A549 treated with CORT108297 at 1 μM for 4 hours (cell line): ENCODE measurements at places on chromosomes 6 and 20. TPM values are rescaled to one million over a fixed set of nuclear protein-coding genes. Genes with fewer than 3 reads are reported as not detected.

Gene WFDC11
- total RNA-seq, result not detected in 5 replicates

Gene SYNDIG1
- 1.4 to 2.3 TPM (median 1.9 TPM) in 5 replicates for total RNA-seq

Gene MRAP2
- 1.2 to 1.8 TPM (median 1.3 TPM) in 5 replicates for total RNA-seq

Gene CDSN
- total RNA-seq, result 0.03 TPM in 1 of 5 replicates, not detected in the others

Gene TINAG
- not detected in 5 replicates for total RNA-seq

Gene C6orf15
- not detected in 5 replicates for total RNA-seq

Gene FERMT1
- 15.4 to 17.4 TPM (median 16.2 TPM) in 5 replicates for total RNA-seq

Gene SOX18
- total RNA-seq, result 1.1 to 2.4 TPM (median 2.0 TPM) in 5 replicates

Gene IMPG1
- total RNA-seq, result not detected in 5 replicates

Gene KIFC1
- total RNA-seq, result 41.3 to 47.9 TPM (median 45.8 TPM) in 5 replicates

Gene DEF6
- 0.03 to 0.07 TPM (median 0.06 TPM) in 3 of 5 replicates, not detected in the others for total RNA-seq

Gene ANKRD60
- total RNA-seq, result not detected in 5 replicates

Gene TAGAP
- not detected in 5 replicates for total RNA-seq

Gene HRH3
- total RNA-seq, result 0.02 to 0.05 TPM (median 0.03 TPM) in 3 of 5 replicates, not detected in the others

Gene SLC13A3
- 0.07 TPM in 1 of 5 replicates, not detected in the others for total RNA-seq

Gene GHRH
- not detected in 5 replicates for total RNA-seq

Gene HCRTR2
- total RNA-seq, result not detected in 5 replicates

Gene OR2B2
- not detected in 5 replicates for total RNA-seq

Gene HLA-DOB
- total RNA-seq, result 0.12 to 0.35 TPM (median 0.18 TPM) in 5 replicates

Gene LRFN2
- not detected in 5 replicates for total RNA-seq

Gene MAP1LC3A
- total RNA-seq, result 16.6 to 31.0 TPM (median 26.7 TPM) in 5 replicates

Gene PNISR
- total RNA-seq, result 20.4 to 31.2 TPM (median 28.4 TPM) in 5 replicates

Gene GPLD1
- total RNA-seq, result 0.66 to 1.3 TPM (median 1.1 TPM) in 5 replicates

Gene SRMS
- not detected in 5 replicates for total RNA-seq

Gene LRRC73
- 0.63 to 1.4 TPM (median 1.3 TPM) in 5 replicates for total RNA-seq

Gene PRR18
- 0.08 to 0.22 TPM (median 0.09 TPM) in 5 replicates for total RNA-seq
